D341Med (cell line): ENCODE measurements at places on chromosomes 7 and 10.

GRCh38 chr7:149087376-149087775 is 3.1 kb downstream of the ZNF786 start:
- no peak for DNase-seq

- DNase-seq, result no peak
These were observed 104.2 kb upstream of the RAB18 start for GRCh38 chr10:27399871-27400270.

GRCh38 chr10:8306685-8307364 is 252.3 kb downstream of the GATA3 start:
- no peak for DNase-seq

- no peak for DNase-seq
These were observed 113.6 kb upstream of the SEM1 start for GRCh38 chr7:96823274-96823673.

- no peak for DNase-seq
These were observed 177.5 kb downstream of the RELN start for GRCh38 chr7:103811997-103812396.

GRCh38 chr7:12756821-12757220 is 69.4 kb downstream of the ARL4A start:
- no peak for DNase-seq

GRCh38 chr7:122306320-122307227 is 2.0 kb upstream of the FEZF1 start:
- DNase-seq, result no peak

DNA sequence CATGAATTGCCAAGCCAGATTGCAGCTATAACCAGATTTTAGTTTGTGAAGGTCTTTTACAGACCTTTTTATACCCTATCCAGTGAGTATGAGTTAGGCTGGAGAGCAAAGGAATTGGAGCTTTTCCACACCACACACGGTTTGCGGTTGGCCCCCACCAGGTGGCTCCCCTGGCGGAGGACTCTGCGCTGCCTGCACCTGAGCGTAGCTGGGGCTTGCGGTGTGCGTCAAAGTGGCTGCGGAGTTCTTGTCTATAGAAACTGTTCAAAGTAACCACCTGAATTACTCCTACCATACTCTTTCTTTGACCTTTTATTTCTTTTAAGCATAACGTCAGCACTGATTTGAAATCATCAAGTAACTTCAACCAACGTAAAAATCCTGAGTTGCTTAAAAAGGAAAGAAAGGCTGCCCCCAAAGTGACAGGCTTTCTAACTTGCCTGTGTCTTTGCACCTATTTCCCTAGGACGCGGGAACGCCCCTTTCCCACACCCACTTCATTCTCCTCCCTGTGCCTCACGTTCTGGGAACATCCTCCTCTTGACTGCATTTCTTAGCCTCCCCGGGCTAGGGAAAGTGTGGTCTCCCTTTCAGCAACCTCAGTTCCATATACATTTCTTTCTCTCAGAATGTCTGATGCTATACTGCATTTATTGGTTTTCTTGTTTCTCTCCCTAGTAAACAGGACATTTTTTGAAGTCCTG is 47.6 kb upstream of the TMEM72 start:
- no peak for DNase-seq

- no peak for DNase-seq
These were observed 50.3 kb downstream of the JAZF1 start for GRCh38 chr7:28130277-28130676.

DNA sequence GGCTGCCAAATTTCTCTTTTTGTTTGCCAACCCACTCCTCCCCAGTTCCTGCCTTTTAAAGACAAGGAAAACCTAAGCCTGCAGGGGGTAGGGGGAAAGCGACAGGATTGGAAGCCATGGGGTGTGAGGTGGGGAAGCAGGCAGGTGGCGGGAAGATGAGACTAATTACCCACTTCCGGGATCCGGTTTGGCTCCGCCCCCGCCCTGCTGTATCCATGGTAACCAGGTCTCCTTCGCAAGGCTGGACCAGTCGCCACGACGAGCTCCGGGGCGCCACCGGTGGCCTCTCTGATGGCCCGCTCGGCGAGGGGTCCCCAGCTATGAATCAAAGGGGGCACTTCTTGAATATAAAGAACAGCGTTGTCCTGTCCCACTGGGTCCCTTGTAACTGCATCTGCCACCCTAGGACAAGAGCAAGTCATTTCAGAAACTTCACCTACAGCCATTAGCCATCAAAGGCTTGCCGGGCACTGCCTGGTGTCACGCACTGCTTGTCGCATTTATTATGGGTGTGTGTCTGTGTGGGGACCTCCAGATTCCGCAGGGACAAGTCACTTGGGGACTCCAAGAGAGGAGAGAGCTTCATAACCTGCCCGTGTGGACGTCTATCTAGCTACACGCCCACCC is 55.4 kb upstream of the LMTK2 start:
- DNase-seq, result no peak

GRCh38 chr7:2399848-2400587 is 3.4 kb upstream of the CHST12 start:
- DNase-seq, result no peak
